Muscle of arm (tissue), 14 donors: ENCODE measurements at places on chromosomes 1 and 21. TPM values are rescaled to one million over a fixed set of nuclear protein-coding genes. Genes with fewer than 3 reads are reported as not detected.
A peak's percentile ranks its signal among the peaks of the same experiment; 100 is the strongest.

- peak; percentile 59 for DNase-seq
Measured at GRCh38 chr1:56095696-56096665, 483.4 kb downstream of the PLPP3 start.

DNA sequence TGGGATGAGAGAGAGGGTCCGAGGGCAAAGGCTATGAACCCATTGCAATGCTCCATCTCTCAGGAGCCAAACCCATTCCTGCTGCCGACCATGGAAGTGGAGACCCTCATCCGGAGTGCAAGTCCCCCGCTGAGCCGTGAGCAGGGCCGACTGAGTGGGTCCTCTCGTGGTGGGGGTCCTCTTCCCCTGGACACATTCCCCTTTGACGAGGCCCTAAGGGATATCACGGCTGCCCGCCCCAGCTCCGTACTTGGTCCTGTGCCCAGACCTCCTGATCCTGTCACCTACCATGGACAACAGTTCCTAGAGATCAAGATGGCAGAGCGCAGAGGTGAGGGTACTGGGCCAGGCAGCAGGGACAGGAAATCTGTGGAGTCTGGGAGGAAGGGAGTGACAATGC is 11.0 kb downstream of the HYI start:
- DNase-seq: no peak

GRCh38 chr1:185345913-185346720 is 29.1 kb upstream of the IVNS1ABP start:
- no peak for DNase-seq

PSEN2 gene
- polyA plus RNA-seq: 146 TPM

FCRL4 gene
- not detected for polyA plus RNA-seq

DIRAS3 gene
- polyA plus RNA-seq: 5.2 TPM
